Spinal cord (tissue), 10 donors: ENCODE measurements at places on chromosomes 3 and 15. TPM values are rescaled to one million over a fixed set of nuclear protein-coding genes. Genes with fewer than 3 reads are reported as not detected.

The GOLGA8N gene
- total RNA-seq = 10.5 TPM

The GOLGA8S gene
- total RNA-seq = 1.1 TPM

The GPR149 gene
- 12.7 TPM for total RNA-seq

The SERINC4 gene
- 0.72 TPM for total RNA-seq

The PTX3 gene
- 5.6 TPM for total RNA-seq

The ITGB5 gene
- 32.8 TPM for total RNA-seq

The AADAC gene
- not detected for total RNA-seq
